ENCODE measurements at places on chromosomes 16 and 17.

DNA sequence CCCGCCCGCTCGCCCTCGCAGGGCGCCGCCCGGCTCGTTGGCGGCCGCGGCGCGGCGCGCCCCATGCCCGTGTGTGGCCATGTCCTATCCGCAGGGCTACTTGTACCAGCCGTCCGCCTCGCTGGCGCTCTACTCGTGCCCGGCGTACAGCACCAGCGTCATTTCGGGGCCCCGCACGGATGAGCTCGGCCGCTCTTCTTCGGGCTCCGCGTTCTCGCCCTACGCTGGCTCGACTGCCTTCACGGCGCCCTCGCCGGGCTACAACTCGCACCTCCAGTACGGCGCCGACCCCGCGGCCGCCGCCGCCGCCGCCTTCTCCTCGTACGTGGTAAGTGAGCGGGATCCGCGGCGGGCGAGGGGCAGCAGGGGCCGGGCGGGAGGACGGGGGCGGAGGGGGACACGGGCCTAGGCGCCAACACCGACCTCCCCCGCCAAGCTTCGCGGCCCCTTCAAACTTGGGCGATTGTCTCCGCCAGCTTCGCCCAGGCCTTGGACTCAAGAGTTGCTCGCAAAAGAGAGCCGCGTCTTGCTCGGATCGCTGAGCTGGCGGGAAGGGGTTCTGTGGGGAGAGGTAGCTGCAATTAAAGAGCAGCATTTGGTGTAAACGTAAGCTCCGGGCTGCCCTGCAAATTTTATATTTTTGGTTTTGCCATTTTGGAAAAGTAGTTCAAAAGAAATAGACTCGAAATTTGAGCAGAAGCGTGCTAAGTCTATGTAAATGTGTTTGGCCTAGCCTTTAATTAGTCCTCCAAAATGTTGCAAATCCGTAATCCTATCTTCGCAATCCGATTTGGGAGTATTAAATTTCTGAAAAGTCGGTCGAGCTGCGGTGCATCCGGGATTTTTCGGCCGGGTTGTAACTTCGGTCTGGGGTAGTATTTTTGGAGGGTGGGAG is 702 bp downstream of the IRX5 start:
- DNase-seq, result peak; percentile 29

GRCh38 chr17:29445844-29446243 is 55.7 kb downstream of the TAOK1 start:
- DNase-seq, result no peak

GRCh38 chr16:25868106-25868505 is 176.3 kb downstream of the HS3ST4 start:
- no peak for DNase-seq

- DNase-seq, result peak; percentile 79
These were observed 6.9 kb upstream of the CES3 start for GRCh38 chr16:66954097-66954659.

- no peak for DNase-seq
These were observed 45.1 kb downstream of the MYH11 start for GRCh38 chr16:15811481-15812400.

GRCh38 chr16:22188595-22189442 is 17.3 kb upstream of the EEF2K start:
- DNase-seq, result peak; percentile 65

- DNase-seq, result no peak
These were observed 609.4 kb upstream of the SOX9 start for GRCh38 chr17:71511266-71511995.
